ENCODE measurements at places on chromosomes 2 and 18.

- no peak for DNase-seq
Observed at GRCh38 chr2:39948016-39948719, 169.1 kb upstream of the THUMPD2 start.

- DNase-seq = no peak
Observed at GRCh38 chr2:164777847-164778461, 63.7 kb downstream of the COBLL1 start.

GRCh38 chr18:47953471-47953931 is 23.0 kb upstream of the SMAD2 start:
- no peak for DNase-seq

- no peak for DNase-seq
Observed at GRCh38 chr2:246489-247144, 17.2 kb downstream of the SH3YL1 start.

GRCh38 chr2:156505696-156506095 is 69.5 kb downstream of the GPD2 start:
- DNase-seq = no peak

DNA sequence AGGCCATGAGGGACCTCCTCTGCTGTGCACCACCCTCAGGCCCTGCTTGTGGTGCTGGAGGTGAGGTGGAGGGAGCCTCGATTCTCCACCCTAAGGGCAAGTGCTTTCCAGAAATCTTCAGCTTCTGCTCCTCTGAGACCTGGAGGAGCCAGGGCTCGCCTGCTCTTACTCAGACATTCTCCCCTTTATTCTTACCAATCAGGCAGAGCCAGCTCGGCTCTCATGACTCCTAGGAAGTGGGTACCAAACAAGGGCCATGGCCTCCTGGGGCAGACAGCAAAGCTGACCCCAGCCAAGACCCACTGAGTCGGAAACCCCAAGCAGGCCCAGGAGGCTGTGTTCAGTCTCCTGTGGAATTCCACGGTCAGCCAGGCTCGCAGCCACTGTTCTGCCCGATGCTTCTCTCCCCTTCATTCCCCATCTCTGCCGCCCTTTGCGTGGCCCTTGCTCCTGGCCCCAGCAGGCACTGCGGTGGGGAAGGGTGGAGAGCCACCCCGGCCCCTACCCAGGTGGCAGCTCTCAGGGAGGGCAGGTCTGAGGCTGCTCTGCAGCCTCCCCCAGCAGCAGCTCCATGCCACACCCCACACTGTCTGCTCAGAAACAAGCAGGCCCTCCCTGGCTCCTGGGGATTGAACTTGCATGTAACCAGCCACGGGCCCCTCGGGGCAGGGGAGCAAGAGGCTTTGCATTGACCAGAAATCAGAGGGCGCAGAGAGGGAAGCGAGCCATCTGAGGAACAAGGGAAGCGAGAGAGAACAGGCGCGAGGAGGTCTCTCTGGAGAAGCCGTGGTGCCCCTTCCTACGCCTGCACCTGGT is 24.0 kb downstream of the HS1BP3 start:
- DNase-seq = no peak

Data from activated naive CD4-positive, alpha-beta T cell treated with anti-CD3 and anti-CD28 coated beads, Interleukin-2, amount 50 U/mL, for 72 hours (primary cell).